Mesenteric fat pad (tissue), 1 donor: ENCODE measurements at places on chromosomes 16 and 17. TPM values are rescaled to one million over a fixed set of nuclear protein-coding genes. Genes with fewer than 3 reads are reported as not detected.
A peak's percentile ranks its signal among the peaks of the same experiment; 100 is the strongest.

DNA sequence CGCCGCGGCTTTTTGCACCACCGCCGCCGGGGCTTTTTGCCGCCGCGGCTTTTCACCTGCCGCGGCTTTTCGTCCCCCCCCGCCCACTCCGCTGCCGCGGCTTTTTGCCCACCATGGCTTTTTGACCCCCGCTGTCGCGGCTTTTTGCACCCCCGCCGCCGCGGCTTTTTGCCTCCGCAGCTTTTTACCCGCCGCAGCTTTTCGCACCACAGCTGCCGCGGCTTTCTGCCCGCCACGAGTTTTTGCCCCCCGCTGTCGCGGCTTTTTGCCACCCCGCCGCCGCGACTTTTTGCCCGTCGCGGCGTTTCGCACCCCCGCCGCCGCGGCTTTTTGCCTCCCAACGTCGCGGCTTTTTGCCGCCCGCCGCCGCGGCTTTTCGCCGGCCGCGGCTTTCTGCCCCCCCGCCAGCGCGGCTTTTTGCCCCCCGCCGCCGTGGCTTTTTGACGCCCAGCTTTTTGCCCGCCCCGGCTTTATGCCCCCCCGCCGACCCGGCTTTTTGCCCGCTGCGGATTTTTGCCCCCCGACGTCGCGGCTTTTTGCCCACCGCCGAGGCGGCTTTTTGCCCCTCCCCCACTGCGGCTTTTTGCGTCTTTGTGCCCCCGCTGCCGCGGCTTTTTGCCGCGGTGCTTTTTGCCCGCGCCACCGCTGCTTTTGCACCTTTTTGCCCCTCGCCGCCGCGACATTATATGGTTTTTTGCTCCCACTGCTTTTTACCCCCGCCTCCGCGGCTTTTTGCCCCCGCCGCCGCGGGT is 1343.6 kb downstream of the TP53TG3F start:
- peak; percentile 79 for DNase-seq

- DNase-seq = no peak
Observed at GRCh38 chr17:47897561-47897960, 1.5 kb downstream of the SP2 start.

- no peak for DNase-seq
Observed at GRCh38 chr17:57464191-57464864, 208.0 kb downstream of the MSI2 start.

GRCh38 chr16:22728167-22728836 is 85.7 kb upstream of the HS3ST2 start:
- no peak for DNase-seq

DNA sequence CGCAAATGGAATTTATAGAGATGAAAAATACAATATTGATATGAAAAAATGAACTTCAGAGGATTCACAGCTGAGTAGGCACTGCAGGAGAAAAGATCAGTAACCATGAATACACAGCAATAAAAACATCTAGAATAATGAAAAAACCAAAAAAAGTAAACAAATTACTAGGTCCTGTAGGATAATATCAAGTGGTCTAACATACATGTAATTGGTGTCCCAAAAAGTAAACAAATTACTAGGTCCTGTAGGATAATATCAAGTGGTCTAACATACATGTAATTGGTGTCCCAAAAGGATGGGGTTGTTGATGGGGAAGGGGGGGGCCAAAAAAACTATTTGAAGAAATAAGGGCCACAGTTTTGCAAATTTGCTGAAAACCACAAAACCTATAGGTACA is 43.4 kb downstream of the ZNF18 start:
- no peak for DNase-seq

GRCh38 chr17:27438348-27438998 is 17.8 kb upstream of the KSR1 start:
- no peak for DNase-seq

- DNase-seq = no peak
Observed at GRCh38 chr16:54932021-54932660, 1.5 kb downstream of the IRX5 start.

GRCh38 chr17:39231591-39232551 is 6.1 kb upstream of the STAC2 start:
- no peak for DNase-seq

GRCh38 chr16:61289141-61289540 is 747.1 kb downstream of the CDH8 start:
- DNase-seq = no peak

GRCh38 chr17:42531455-42532354 is 4.3 kb upstream of the NAGLU start:
- DNase-seq = no peak

DNA sequence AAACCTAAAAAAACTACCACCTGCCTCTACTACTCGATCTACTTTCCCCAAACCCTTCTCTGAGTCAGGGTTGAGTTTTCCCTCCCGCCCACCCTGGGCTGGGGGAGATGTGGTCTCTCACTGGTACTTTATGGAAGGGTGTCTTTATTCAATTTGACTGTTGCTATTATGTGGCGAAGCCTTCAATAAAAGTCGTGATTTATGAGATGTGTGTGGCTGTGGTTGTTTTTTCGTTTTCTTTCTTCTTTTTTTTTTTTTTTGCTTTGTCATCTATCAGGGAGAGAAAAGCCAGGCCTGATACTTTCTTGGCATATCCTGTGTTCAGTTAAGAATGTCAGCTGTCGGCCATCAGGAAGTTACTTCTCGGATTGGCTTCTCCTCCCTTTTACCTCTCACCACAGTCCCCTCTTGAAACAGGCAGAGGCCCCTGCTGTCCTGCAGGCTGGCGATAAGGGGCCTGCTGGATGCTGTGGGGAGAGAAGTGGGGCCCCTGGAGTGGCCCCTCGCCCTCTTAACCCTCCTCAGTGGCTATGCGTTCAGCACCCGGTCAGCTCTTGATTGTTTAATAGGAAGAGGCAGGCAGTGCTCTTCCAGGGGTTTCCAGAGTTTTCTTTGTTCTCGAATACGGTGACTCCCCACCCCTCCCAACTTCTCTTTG is 123.0 kb downstream of the MSI2 start:
- DNase-seq = no peak

GRCh38 chr16:1260101-1260680 is 4.3 kb downstream of the TPSD1 start:
- no peak for DNase-seq

DNA sequence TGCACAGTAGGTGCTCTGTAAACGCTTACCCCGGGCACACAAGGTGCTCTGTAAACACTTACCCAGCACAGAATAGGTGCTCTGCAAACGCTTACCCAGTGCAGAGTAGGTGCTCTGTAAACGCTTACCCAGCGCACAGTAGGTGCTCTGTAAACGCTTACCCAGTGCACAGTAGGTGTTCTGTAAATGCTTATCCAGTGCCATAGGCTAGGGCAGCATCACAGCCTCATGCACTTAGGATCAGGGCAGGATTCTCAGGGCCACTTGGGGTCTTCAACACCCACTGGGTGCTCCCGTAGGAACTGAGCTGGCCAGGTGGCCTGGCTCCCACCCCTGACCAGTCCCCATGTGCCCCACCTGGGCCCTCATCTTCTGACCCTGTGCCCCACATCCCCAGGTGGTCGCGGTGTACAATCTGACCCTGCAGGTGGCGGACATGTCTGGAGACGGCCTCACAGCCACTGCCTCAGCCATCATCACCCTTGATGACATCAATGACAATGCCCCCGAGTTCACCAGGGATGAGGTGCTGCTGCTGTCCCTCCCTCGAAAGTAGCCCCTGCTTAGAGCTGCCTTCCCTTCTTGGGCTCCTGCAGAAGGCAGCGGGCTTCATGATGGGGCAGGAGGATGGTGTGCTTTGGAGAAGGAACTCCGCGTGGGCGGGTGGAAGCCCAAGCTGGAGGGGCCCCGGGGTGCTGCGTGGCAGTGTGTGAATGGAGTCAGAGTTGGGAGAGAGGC is 13.1 kb downstream of the SLC22A31 start:
- DNase-seq = no peak

Gene SPIRE2
- total RNA-seq = 1.7 TPM

Gene EPN3
- total RNA-seq = not detected

Gene KRTAP2-3
- total RNA-seq = not detected

Gene ACSM2A
- total RNA-seq = not detected

Gene KRT27
- total RNA-seq = not detected

Gene PLXDC1
- total RNA-seq = 6.3 TPM

Gene KRTAP3-1
- not detected for total RNA-seq

Gene ITGA2B
- 1.4 TPM for total RNA-seq

Gene KRT32
- total RNA-seq = not detected

Gene SLC16A6
- 8.4 TPM for total RNA-seq

Gene MEIOB
- not detected for total RNA-seq

Gene EME1
- not detected for total RNA-seq
